ENCODE measurements at places on chromosomes 1 and 21.
A peak's percentile ranks its signal among the peaks of the same experiment; 100 is the strongest.

DNA sequence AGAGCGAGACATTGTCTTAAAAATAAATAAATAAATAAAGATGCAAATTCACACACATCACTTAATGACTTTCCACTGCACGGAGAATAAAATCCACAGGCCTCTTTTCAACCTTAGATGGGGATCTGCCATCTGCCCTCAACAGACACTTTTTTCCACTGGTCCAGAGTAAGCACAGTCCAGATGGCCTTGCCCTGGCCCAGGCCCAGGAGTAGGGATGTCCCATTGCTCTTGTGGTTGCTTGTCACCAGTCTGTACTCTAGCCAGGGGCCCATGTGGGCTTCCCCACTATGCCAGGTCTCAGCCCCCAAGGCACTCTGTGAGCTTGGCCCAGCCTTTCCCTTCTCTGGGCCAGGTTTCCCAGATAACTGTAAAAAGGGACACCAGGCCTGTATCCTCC lies 17.4 kb downstream of the PLOD1 start:
- DNase-seq: no peak

DNA sequence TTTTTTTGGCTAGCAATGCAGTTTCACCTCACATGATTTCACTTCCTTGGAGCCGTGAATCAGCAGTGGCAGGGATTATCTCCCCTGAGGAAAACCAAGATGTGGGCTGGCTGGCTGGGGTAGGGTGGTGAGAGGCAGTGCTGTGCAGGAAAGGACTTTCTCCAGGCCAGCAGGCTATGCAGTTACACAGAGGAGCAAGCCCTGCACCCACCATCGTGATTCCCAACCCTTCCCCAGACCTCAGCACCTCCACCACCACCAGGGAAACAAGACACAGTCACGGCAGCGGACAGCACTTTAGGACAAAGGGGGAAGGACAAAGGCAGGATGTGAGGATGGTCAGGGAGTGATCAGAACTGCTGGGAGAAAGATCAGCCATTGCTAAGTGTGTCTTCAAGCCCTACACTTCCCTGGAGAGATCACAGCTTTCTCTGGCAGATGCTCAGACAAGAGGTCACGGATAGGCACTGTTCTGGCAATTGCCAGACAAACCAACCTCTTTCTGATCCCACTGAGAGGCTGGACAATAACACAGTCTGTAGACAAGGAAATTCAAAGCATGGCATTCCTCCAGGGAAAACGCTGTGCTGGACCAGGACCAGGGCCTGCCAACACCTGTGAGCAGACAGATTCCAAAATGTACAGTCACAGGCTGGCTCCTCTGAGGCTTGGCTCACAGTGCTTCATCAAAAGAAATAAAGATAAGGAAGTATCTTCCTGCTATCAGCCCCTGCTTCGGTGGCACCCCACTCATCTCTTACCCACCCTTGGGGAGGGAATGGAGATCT lies 509.4 kb downstream of the SMYD3 start:
- DNase-seq: no peak

- DNase-seq: no peak
Measured at GRCh38 chr1:25017436-25018109, 87.5 kb upstream of the RUNX3 start.

- DNase-seq: no peak
Measured at GRCh38 chr1:8809342-8809736, 8.1 kb downstream of the RERE start.

DNA sequence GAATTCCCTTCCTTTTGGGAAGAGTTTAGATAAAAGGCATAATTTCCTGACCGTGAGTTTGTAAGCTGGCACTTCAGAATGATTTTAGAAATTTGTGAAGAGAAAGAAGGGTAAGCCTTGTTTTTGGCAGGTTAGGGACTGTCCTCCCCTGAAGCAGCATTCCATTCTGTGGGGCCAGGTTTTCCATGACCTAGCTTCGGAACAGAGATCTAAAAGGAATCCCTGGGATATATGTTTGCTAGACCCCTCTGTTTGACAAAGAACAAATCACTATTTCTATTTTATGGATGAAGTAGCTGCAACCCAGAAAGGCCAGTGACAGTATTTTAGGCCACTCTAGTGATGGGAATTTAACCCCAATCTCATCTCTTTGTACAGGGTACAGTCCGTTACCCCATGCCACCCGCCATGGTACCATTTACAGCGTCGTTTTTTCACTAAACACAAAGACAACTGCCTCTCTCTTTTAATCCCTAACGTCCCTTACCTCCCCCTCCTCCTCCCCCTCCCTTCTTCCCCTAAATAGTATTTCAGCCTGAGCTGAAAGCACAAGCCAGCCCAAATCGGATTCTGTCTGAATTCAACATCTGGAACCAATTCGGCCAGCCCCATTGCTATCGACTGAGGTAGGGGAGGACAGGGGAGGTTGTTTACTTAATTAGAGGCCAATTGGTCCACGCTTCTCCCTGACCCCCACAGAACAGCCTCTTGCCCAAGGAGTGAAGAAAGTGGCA lies 23.4 kb upstream of the IKBKE start:
- no peak for DNase-seq

GRCh38 chr1:44423591-44424537 lies 18.8 kb downstream of the RNF220 start:
- DNase-seq: peak; percentile 85

DNA sequence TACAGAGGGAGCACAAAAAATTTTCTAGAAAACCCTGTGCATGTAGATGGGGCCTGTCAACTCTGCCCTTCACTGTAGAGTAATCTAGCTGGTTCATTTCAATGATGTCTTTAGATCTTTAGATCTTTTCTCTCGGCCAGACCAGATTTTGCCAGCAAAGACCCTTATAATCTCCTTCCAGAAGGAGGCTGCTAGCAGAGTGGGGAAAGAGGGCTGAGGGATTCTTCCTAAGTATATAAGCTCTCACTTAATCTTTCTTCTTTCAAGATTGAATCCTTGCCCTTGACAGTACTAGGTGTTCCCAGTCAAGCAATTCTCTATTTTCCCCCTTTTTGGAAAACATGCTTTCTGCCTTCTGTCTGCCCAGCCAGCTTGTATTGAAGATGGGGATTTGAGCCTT lies 34.3 kb downstream of the BCAS2 start:
- no peak for DNase-seq

- no peak for DNase-seq
Measured at GRCh38 chr1:227033880-227034279, 93.8 kb downstream of the COQ8A start.

DNA sequence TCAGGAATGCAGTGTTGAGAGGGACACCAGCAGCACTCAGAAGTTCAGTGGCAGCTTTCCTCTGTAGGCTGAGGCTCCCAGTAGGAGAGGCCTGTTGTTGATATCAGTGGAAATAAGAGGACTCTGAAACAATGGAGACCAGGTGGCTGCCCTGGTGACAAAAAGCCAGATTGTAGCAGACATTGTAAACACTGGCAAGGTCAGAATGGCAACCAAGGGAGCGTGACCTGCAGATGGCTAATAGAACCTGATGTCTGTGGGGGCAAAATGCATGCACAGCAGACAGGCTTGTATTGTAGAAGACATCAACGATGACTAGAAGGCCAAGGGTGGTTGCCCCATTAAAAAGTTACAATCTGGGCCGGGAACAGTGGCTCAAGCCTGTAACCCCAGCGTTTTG lies 53.1 kb upstream of the GPR37L1 start:
- no peak for DNase-seq

GRCh38 chr1:3348196-3348865 lies 106.1 kb upstream of the ARHGEF16 start:
- DNase-seq: no peak

- no peak for DNase-seq
Measured at GRCh38 chr1:165949335-165950130, 122.1 kb downstream of the UCK2 start.

GRCh38 chr1:64203420-64203819 lies at the start of gene UBE2U:
UBE2U (plus strand) TSS chr1:64203623; CDS start chr1:64204051, 428 bp downstream.
- DNase-seq: no peak

DNA sequence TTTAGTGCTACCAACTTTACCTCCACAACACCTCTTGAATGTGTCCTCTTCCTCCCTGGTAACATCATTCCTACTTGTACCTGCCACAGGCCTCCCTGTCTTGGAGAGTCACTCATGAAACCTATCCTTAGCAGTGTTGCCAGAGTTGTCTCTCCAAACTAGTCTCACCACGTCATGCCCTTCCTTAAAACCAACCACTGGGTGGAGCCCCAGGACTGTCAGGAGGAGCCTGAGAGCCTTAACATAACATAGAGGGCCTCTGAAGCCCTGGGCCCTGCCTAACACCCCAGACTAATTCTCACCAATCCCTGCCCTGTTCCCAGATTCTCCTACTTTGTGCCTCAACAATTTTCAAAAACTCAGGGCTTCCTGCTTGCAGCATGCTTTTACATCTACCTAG lies 65.3 kb downstream of the ZNF697 start:
- DNase-seq: peak; percentile 77

DNA sequence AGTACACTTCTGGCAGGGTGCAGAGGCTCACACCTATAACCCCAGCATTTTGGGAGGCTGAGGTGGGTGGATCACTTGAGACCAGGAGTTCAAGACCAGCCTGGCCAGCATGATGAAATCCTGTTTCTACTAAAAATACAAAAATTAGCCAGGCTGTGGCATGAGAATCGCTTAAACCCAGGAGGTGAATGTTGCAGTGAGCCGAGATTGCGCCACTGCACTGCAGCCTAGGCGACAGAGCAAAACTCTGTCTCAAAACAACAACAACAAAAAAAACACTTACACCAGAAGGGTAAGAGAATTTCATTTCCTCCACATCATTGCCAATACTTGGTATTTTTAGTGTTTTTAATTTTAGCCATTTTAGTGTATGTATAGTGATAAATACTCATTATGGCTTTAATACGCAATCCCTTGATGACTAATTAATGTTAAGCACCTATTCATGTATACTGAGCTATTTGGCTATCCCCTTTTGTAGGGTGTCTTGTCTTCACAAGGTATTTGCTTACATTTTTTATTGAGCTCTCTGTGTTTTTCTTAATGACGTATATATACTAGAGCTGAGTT lies 77.1 kb upstream of the TNR start:
- no peak for DNase-seq

DNA sequence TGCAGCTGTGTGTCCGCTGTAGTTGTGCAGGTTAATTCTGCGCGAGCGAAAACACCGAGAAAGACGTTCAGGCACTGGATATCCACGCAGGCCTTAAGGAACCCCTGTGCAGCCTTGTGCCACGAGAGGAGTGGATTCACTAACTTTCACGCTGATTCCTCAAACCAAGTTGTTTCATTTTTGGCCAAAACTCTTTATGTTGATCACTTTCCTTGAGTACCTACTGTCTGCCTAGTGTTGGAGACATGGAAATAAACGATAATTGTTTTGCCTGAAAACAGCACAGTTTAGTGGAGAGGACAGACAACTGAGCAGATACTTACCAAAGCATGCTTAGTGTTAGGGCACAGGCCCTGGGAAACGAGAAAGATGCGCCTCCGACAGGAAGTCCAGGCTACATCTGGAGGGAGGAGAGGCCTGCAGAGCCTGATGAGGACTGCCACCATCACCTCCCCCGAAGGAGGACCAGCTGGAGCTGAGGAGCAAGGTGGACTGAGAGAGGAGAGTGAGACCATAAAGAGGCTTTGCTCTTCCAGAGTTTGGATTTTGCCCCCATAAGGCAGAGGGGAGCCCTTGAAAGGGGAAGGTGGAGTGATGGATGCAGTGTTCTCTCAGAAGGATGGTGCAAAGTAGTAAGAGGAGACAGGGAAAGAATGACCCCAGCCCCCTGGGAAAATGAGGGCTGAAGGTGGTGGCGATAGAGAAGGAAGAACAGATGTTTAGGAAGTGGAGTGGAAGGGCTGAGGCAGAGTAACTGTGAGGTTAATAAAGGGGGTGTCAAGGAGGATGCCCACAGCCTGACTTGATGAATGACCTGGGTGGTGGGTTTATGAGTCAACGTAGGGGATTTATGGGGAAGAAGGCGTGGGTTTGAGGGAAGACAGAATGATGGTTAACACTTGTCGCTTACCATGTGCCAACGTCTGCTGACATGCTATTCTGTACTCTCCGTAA lies 956 bp upstream of the SCAF4 start:
- DNase-seq: no peak

DNA sequence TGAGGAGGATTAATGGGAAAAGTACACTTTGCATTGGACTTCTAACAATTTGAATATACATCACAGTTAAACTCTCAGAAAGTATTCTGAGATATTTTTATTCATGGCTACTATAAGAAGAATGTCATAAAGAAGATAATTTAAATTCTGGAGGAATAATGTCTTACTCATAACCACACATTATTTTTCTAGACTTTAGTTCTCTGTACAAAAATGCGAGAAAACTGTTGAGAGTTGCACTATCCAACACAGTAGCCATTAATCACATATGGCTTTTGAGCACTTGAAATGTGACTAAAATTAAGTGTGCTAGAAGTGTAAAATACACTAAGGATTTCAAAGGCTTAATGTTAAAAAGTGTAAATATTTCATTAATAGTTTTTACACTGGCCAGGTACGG lies 53.8 kb downstream of the CRB1 start:
- no peak for DNase-seq

- DNase-seq: no peak
Measured at GRCh38 chr1:95057351-95057750, 15.4 kb downstream of the ALG14 start.

- no peak for DNase-seq
Measured at GRCh38 chr1:31755850-31756492, 8.2 kb downstream of the ADGRB2 start.

GRCh38 chr1:112285316-112285715 lies 110.7 kb upstream of the CTTNBP2NL start:
- DNase-seq: no peak

- DNase-seq: no peak
Measured at GRCh38 chr1:53783056-53783455, 44.1 kb upstream of the GLIS1 start.
